ENCODE measurements at places on chromosomes 12 and 14. TPM values are rescaled to one million over a fixed set of nuclear protein-coding genes. Genes with fewer than 3 reads are reported as not detected.

Gene PRH2
- 0.80 TPM for total RNA-seq

Gene CACNA2D4
- total RNA-seq = 5.1 TPM

Gene RTL1
- total RNA-seq = under 0.01 TPM

Gene BCL2L14
- 11.4 TPM for total RNA-seq

Gene BHLHE41
- total RNA-seq = 0.61 TPM

DNA sequence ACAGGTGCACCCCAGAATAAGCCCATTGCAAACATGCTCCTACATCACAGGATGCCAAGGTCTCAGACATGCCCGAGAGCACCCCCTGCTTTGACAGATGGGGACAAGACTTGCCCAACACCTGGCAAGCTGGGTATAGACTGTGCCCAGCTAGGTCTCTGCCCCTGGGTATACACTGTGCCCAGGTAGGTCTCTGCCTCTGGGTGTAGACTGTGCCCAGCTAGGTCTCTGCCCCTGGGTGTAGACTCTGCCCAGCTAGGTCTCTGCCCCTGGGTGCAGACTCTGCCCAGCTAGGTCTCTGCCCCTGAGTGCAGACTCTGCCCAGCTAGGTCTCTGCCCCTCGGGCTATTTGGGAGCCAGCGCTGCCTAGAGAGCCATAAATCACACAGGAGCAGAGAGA is 85.9 kb downstream of the CCDC88C start:
- H3K27me3 ChIP-seq = no peaks in the 10 kb centered on the region
- peaks cover 53% of the 10 kb centered on the region for H3K36me3 ChIP-seq
- peaks cover 47% of the 10 kb centered on the region for H3K4me1 ChIP-seq
- DNase-seq = no peak
- no peak overlapping the region for H3K4me3 ChIP-seq

- peaks cover 10% of the 10 kb centered on the region for H3K4me1 ChIP-seq
- DNase-seq = no peak
- no peak overlapping the region for H3K4me3 ChIP-seq
Measured at GRCh38 chr12:45260104-45260815, 44.4 kb downstream of the ANO6 start.

GRCh38 chr12:26689281-26689841 is 143.6 kb downstream of the ITPR2 start:
- no peak overlapping the region for H3K27ac ChIP-seq
- H3K4me1 ChIP-seq = no peaks in the 10 kb centered on the region
- peaks cover 50% of the 10 kb centered on the region for H3K36me3 ChIP-seq
- H3K27me3 ChIP-seq = no peaks in the 10 kb centered on the region
- H3K4me3 ChIP-seq = no peak overlapping the region
- DNase-seq = no peak

- H3K27ac ChIP-seq = no peak overlapping the region
- no peak overlapping the region for H3K4me3 ChIP-seq
- no peaks in the 10 kb centered on the region for H3K27me3 ChIP-seq
- H3K36me3 ChIP-seq = no peaks in the 10 kb centered on the region
- DNase-seq = no peak
- H3K4me1 ChIP-seq = no peaks in the 10 kb centered on the region
Measured at GRCh38 chr12:95184121-95184520, 33.1 kb downstream of the FGD6 start.

GRCh38 chr12:27870939-27871338 is 90.9 kb upstream of the MANSC4 start:
- no peak overlapping the region for H3K4me3 ChIP-seq
- no peak for DNase-seq
- no peaks in the 10 kb centered on the region for H3K27me3 ChIP-seq
- no peak overlapping the region for H3K27ac ChIP-seq
- no peaks in the 10 kb centered on the region for H3K36me3 ChIP-seq
- H3K4me1 ChIP-seq = no peaks in the 10 kb centered on the region

DNA sequence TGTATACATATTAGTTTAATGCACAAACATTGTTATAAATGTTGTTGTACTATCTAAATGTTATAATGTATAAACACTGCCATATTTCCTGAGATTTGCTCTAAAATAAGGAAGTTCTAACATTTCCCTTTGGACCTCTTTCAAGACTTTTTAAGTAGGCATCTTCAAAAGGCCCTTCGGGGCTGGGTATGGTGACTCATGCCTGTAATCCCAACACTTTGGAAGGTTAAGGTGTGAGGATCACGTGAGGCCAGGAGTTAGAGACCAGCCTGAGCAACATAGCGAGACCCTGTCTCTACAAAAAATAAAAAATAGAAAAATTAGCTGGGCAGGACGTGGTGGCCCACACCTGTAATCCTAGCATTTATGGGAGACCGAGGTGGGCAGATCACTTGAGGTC is 35.5 kb downstream of the FBLN5 start:
- H3K27me3 ChIP-seq = no peaks in the 10 kb centered on the region
- H3K36me3 ChIP-seq = no peaks in the 10 kb centered on the region
- H3K4me3 ChIP-seq = no peak overlapping the region
- DNase-seq = no peak
- peaks cover 5% of the 10 kb centered on the region for H3K4me1 ChIP-seq

- no peak overlapping the region for H3K4me3 ChIP-seq
- H3K27ac ChIP-seq = no peak overlapping the region
- DNase-seq = no peak
- H3K27me3 ChIP-seq = no peaks in the 10 kb centered on the region
- H3K4me1 ChIP-seq = no peaks in the 10 kb centered on the region
- no peaks in the 10 kb centered on the region for H3K36me3 ChIP-seq
Measured at GRCh38 chr14:32342847-32343194, 13.7 kb downstream of the AKAP6 start.

GRCh38 chr14:93063393-93063792 is 52.3 kb downstream of the ITPK1 start:
- no peak for DNase-seq
- no peaks in the 10 kb centered on the region for H3K27me3 ChIP-seq
- peaks cover 4% of the 10 kb centered on the region for H3K4me1 ChIP-seq
- H3K4me3 ChIP-seq = no peak overlapping the region
- H3K36me3 ChIP-seq = no peaks in the 10 kb centered on the region
- no peak overlapping the region for H3K27ac ChIP-seq

All from thymus (tissue), 14 donors.